ENCODE measurements at places on chromosomes 11 and 22. TPM values are rescaled to one million over a fixed set of nuclear protein-coding genes. Genes with fewer than 3 reads are reported as not detected.

The OR52H1 gene
- total RNA-seq, result 0.51 TPM

The HMBS gene
- 6.9 TPM for total RNA-seq

The SNAP29 gene
- total RNA-seq, result 9.2 TPM

The FZD4 gene
- 15.7 TPM for total RNA-seq

The OR5T3 gene
- not detected for total RNA-seq

The P2RY6 gene
- total RNA-seq, result 0.26 TPM

The IL17REL gene
- total RNA-seq, result under 0.01 TPM

The SPDYC gene
- not detected for total RNA-seq

The SPON1 gene
- 3.5 TPM for total RNA-seq
